ENCODE measurements at places on chromosomes 13 and 19.

DNA sequence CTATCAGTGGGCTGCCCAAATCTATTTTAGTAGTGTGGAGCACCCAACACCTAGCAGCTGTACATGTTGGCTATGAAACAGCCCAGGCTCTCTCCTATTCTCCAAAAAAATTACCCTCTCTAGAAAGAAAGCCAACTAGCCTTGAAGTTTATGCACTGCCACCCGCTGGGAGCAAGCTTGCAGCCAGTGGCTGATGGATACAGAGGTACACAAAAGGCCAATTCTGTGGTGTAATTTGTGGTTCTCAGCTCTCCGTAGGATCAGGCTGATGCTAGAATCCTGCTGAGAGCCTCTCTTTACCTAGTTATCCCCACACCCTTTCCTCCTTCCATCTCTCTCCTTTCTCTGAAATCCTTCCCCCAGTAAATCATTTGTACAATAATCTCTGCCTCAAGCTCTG, 1120.7 kb downstream of the DIAPH3 start:
- DNase-seq: no peak

DNA sequence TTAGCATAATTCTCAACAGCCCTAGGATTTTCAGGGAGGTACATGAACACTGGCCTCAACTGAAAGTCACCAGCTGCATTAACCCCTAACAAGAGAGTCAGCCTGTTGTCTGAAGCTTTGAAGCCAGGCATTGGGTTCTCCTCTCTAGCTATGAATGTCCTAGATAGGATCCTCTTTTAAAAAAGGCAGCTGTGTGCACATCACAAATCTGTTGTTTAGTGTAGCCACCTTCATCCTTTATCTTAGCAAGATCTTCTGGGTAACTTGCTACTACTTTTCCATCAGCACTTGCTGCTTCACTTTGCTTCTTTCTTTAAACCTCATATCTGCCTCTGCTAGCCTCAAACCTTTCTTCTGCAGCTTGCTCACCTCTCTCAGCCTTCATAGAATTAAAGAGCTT, 1692.1 kb downstream of the EFNB2 start:
- no peak for DNase-seq

GRCh38 chr19:52518646-52519045, 8.8 kb upstream of the ZNF808 start:
- no peak for DNase-seq

GRCh38 chr19:30135093-30135757, 193.2 kb downstream of the URI1 start:
- no peak for DNase-seq

DNA sequence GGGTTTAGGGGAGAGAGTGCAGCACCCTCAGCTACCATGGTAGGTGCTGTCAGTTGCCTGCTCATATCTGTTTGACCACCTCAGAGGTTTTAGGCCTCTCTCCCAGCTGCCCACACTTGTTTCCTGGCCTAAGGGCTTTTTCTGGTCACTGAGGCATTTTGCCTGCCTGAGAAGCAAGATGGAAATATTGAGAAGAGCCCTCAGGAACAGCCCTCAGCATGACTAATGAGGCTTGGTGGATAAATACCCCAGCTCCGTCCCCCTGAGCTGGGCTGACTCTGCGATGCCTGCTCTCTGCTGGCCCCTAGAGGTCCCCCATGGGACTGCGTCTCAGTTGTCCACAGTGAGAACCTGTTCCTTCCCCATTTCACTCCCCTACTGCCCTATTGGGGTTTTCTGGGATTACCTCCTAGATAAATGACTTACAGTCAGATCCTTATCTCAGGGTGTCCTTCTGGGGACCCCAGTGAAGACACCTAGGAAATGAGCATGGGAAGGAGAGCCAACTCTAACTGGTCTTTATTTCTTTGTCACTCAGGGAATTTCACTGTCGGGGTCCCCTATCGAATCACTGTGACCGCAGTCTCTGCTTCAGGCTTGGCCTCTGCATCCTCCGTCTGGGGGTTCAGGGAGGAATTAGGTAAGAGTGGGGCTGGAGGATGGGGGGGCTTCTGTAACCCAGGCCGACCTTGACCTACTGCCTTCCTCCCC, 13.3 kb downstream of the PALM3 start:
- DNase-seq: peak; percentile 68
